HTR-8/SVneo (cell line): ENCODE measurements at places on chromosomes 2 and 18.

DNA sequence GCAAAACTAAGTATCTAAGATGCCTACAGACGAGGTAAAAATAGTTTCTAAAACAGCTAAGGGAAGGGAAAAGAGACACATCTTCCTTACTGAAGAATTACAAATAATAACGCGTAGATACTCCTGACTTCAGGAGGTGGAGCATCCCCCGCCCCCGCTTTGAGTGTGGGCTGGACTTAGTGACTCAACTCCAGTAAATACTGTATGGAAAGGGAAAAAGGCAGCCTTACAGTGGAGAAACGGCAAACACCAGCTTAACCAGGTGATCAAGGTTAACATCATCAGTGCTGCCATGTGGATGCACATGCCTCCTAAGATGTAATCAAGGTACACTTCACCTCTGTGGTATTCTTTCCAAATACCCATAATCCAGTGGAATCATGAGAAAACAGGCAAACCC lies 47.9 kb downstream of the HADHB start:
- peak; percentile 27 for DNase-seq

DNA sequence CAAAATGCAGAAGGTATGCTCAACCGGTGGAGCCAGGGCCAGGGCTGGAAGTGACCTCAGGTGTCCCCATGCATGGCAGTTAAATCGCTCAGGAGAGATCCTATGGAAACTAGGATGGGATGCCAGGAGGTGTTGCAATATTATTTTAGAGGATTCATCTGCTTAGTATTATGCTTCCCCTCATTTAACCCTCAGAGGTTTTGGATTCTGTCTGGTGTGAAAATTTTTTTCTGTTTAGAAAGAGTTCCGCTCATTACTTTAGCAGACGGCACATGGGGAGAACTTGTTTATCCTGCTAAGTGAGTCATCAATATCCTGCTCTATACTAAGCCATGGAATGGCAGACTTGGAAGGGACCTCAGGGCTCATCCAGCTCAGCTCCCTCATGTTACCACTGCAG lies 42.5 kb downstream of the TRIB2 start:
- peak; percentile 7 for DNase-seq

DNA sequence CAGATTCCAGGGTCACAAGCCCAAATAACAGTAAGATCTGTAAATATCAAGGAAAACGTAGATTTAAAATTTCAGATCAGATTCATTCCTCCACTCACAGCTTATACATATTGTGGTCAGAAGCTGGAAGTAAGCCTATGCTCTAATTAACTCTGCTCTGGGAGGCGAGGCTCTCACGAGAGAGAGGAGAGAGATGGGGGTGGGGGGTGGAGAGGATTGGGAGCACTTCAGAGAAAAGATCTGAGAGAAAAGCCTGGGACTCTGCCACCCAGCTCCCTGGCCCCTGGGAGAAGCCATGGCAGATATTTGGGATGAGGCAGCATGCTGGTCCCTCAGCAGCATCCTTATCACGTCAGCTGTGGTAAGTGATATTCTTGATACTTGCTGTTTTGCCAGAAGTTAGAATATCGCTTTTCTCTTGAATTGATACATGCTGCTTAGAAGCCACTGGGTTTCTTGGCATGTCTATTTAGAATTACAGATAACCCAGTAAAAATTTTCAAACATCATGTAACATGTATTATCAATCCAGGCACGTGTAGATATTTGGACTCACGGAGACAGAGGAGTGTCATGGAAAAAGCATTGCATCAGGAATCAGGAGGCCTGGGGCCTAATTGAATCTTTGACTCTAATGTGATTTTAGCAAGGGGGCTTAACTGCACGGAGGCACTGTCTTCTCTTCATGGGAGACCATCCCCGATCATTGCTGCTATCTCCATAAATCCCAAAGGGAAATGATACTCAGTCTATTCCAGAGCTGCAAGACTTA lies 265.4 kb downstream of the HRH4 start:
- no peak for DNase-seq

DNA sequence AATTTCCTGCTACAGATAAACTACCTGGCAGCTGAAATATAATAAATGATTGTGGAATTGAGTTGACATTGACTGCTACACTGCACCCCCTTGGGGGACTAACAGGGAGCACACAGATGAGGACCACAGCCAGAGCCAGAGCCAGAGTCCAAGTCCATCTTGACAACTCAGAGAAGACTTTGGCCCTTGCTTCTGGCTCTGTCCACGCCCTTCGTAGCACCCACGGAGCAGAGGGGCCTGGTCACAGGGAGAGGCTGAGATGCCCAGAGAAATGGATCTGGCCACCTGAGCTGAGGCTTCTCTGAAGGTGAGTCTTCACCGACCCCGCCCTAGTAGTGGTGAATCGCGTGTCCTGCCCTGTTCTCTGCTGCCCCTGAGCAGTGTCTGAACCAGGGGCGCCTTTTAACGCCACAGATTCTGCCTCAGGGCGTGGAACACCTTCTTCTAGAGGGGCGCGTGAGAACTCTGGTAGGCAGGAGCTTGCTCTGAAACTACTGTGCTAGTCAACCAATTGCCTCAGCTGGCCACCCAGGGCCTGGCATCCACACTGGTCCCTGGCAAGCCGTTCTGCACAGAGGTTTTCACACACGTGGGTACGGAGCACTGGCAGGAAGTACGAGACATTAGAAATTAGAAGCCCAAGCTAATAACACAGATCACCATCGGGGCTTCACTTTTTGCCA lies 35.7 kb upstream of the MAT2A start:
- no peak for DNase-seq

GRCh38 chr2:11877764-11878163 lies 131.3 kb downstream of the LPIN1 start:
- no peak for DNase-seq

DNA sequence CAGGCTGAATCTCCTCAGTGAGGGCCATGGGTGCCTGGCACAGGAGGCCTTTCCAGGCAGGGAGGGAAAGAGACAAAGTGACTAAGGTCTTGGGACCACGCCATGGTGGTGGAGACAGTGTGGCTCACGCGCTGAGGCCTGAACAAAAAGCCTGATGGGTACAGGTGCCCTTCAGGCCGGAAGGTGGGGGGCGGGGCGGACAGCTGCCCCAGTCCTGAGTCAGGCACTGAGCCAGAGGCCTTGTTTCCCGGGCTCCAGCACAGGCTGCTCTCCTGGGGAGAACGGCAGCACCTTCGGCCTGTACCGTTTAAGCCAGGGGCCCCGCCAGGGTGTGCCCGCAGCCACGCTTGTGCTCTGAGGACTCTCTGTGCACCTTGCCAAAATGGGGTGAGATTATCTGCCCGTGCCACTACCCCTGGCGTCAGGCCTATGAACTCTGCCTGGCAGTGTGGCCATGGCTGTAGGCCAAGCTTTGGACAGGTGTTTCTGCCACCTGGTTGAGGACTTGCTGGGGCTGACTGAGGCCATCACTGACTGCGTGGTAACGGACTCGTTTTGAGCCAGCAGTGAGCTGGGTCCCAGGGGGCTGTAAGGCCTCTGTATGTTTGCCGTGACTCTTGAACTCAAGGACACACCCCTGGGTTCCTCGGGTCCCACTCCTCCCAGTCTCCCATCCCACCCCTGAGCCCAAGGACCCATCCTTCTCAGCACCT lies 31.7 kb upstream of the DNMT3A start:
- no peak for DNase-seq

GRCh38 chr2:86240251-86240650 lies 41.0 kb downstream of the MRPL35 start:
- DNase-seq, result no peak

- no peak for DNase-seq
Observed at GRCh38 chr2:60628026-60628425, 74.6 kb upstream of the BCL11A start.

DNA sequence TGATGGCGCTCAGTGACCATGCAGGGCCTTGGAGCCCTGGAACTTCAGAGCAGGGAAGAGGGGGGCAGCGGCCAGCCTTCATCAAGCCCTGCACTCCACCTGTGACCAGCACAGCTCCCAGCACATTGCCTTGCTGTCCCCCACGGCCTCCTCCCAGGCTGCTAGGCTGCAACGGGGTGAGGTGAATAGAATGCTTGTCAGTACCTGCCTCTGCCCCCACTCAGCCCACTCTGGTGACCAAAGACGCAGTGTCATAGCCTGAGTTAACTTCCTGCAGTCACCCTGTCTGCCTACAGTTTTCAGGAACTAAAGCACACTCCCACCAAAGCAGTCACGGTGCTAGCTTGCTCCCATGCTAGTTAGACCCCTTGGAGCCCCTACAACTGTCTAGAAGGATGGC lies 72.1 kb downstream of the STPG4 start:
- no peak for DNase-seq

- DNase-seq, result no peak
Observed at GRCh38 chr2:102048465-102048864, 56.7 kb downstream of the IL1R2 start.

- DNase-seq, result no peak
Observed at GRCh38 chr2:86617153-86617552, 6.5 kb downstream of the RNF103 start.

DNA sequence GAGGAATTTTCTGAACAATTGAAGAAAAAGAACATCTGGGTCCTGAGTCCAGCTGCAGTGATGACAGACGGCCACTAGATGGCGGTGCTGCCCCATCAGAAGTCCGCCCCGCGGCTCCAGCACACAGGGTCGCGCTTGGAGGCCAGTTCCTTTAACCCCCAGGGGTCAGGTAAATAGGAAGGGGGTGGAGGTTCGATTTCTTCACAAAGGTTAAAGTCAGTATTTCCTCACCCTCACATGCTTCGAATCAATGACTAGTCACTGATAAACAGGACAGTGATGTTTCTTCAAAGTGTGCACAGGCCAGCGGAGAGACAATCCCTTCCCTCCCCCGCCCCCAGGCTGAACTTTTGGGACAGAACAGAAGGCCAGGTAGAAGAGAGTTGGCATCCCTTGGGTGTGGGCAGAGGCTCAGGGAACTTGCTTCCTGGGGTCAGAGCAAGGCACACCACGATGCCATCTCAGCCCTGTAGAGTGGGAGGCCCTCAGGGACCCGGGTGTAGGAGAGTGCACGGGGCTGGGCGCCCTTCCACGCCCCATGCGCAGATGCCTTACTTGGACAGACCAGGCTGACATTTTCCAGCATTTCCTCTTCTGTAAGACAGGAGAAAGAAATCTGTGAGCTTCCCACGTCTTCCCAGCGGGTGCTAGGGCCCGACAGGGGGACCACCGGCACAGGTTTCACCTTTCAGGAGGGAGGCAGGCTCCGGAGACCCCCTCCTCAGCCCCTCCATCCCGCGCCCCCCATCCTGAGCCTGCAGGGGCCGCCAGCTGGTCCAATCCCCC lies 722 bp downstream of the APOB start:
- peak; percentile 80 for DNase-seq

- peak; percentile 78 for DNase-seq
Observed at GRCh38 chr2:100242891-100243619, 79.2 kb downstream of the LONRF2 start.

GRCh38 chr2:138101718-138102117 lies 137.4 kb downstream of the HNMT start:
- DNase-seq, result no peak

- DNase-seq, result no peak
Observed at GRCh38 chr2:187774551-187775071, 220.4 kb upstream of the TFPI start.

DNA sequence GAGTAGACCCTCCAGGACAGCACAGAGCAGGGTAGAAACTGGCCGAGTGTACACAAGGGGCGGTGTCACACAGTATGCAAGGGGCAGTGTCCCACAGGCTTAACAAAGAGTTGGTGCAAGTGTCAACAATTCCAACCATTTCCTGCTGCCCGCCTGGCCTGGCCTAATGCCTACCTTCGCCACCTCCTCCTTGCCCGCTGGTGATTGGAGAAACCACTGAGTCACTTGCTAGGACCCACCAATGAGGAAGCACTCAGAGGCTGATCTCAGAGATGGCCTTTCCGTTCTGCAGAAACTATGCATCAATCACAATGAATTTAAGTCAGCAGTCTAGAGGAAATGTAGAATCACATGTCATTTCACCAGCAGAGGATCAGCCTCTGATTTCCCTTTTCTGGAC lies 263.3 kb upstream of the PKDCC start:
- DNase-seq, result no peak

DNA sequence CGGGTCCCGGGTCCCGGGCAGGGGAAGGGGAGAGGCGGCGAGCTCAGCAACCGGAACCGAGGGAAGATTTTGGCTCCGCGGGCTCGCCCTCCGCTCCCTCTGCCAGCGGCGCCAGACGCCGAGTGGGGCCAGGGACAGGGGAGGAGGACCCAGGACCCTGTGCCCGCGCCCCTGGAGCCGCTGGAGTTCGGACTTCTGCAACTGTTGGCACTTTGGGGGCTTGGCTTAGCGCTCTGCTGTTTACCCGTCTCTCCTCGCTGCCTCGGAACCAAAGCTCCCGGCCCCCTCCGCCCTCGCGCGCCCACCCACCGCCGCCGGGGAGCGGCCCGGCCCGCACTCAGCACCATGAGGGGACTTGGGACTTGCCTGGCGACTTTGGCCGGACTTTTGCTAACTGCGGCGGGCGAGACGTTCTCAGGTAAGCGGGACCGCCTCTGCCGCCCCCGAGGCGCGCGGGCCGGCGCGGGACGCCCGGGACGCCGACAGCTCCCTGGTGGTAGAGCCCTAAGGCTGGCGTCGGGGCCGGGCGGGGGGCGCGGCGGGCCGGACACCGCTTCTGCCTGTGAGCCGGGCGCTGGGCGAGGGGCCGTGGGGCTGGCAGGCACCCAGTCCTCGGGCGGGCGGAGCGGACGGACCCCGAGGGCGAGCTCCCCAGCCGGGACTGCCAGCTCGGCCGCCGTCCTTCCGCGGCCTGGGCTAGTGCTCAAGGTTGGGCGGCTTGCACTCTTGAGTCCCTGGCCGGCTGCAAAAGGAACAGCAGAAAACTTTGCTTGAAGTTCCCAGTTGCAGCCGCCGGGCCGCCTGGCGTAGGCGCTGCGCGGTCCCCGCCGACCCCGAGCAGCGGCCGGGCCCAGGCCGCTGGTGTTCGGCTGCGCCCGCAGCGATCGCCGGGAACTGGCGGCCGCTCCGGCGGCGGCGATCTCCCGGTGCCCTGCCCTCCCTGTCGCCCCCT lies 634 bp downstream of the PTPRM start:
- DNase-seq, result peak; percentile 18

- no peak for DNase-seq
Observed at GRCh38 chr2:216215658-216216390, 106.7 kb downstream of the XRCC5 start.

- no peak for DNase-seq
Observed at GRCh38 chr2:203880557-203881125, 13.1 kb downstream of the CTLA4 start.

GRCh38 chr2:152166633-152167032 lies 8.9 kb downstream of the STAM2 start:
- DNase-seq, result no peak

GRCh38 chr2:206480161-206480560 lies 36.8 kb downstream of the ADAM23 start:
- no peak for DNase-seq

DNA sequence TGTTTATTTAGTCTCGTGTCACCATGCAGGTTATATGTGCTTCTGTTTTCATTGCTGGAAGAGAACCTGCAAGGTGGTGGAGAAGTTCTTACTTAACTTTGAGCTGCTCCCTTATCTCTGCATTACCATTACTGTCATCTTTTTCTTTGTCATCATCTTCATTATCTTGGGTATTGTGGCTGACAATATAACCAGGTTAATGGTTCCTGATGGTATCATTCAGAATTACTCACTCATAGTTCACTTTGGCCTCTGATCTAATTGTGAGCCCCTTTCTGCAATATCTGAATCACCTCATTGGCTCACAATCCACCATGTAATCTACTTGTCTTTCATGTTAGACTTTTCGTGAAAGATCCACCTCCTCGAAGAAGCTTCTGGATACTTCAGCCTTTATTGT lies 5.0 kb downstream of the CD28 start:
- DNase-seq, result no peak

GRCh38 chr2:85719609-85720240 lies 25.6 kb downstream of the GNLY start:
- DNase-seq, result no peak

- DNase-seq, result no peak
Observed at GRCh38 chr2:199449956-199450355, 7.8 kb downstream of the SATB2 start.

- DNase-seq, result no peak
Observed at GRCh38 chr2:46841621-46842020, 74.0 kb downstream of the MCFD2 start.
